ENCODE measurements at places on chromosomes 6 and 20. TPM values are rescaled to one million over a fixed set of nuclear protein-coding genes. Genes with fewer than 3 reads are reported as not detected.

GRCh38 chr6:92828788-92829187 is 590.6 kb downstream of the EPHA7 start:
- DNase-seq = no peak

DNA sequence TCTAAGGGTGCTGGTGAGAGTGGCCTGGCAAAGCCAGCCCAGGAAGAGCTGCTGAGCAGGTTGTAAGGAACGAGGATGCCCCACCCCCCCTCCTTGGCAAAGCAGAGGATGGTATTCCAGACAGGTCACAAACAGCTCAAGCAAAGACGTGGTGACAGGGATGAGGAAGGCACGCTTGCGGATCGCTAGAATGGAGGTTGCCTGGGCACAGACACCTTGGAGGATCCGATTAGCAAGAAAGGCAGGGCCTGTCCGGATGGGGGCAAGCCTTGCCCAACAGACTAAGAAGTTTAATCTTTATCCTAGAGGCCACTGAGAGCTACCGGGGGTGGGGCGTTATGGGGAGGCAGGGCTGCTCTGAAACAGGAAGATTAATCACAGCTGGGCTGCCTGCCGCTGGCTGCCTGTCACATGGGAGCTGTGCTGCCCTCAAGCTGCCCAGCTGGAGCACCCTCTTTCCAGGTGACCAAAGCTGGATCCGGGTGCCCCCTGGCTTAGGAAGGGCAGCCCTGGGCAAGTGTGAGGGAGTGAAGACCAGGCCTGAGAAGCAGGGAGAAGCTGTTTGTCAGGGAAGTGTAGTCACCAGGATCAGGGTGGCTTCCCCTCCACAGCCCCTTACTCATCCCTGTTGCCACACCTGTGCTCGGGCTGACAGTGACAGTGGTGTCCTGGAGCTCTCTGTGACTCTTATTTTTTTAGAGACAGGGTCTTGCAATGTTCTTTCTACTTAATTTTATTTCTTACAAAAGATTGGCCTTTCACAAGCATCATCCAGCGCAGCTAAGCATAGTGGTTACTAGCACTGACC is 9.1 kb upstream of the MAPK13 start:
- no peak for DNase-seq

DNA sequence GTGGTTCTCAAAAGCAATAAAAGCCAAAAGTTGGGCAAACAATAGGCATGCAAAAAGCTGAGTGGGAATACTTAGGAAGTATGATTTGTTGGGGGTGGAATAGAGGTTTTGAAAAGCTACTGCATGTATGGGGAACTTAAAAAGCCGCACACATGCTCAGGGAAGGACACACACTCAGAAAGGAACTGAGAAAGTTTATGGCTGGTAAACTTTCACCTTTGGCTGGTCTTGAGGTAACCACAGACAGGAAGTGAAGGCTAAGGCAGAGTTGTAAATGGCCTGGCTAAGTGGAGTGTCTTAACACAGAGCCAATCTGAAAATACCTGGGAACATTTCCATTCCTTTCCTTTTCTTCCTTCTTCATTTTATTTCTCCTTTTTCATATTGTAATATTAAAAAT is 134.5 kb upstream of the EXOC2 start:
- no peak for DNase-seq

DNA sequence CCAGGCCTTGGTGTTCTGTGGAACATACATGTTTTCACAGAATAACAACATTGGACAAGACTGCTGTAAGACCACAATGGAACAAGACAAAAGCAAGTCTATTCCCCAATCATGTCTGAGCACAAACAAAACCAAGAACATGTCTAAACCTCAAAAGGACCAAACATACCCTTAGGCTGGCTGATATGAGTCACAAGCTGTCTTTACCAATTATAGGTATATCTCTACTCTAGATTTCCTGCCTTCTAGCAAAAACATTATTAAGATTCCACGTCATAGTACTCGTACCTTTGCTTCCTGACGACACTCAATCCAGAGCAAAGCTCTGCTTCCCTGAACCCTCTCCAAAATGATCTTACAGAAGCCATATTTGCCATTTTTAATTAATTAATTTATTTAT is 15.4 kb upstream of the L3MBTL1 start:
- DNase-seq = no peak

DNA sequence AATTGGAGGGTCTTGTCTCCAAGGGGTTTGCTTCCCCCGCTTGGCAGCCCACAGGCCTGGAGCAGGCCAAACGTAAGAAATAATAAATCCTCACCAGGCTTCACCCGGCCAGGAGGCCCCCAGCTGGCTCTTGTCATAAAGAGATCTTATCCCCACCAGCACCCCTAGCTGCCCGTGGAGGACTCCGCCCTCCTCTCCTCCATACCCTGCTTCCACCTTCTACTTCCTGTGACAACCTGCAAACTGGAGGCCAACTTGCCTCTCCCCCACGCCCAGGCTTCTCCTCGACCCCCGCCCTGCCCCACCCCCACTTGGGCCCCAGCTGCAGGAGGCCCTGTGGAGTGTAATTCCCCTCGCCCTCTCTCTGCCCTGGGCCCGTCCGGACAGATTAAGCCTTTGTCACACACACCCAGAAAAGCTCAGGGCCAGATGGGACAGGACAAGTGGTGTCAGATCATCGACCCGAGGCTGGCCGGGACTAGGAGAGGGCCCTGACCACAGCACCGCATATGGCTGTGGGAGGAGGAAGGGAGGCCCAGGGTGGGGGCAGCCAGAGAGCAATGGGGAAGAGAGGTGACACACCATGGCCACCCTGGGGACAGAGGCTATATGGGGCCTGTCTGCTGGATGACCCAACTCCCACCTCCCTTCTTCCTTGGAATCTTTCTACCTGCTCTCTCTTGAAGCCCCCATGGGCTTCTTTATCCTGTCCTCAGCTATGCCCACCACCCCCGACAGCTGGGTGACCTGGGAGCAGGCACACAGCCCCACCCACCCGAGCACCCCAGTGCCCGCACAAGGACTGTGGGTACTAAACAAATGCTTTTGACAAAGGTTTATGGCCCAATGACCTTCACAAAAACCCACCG is 3.9 kb downstream of the NOL4L start:
- DNase-seq = peak; percentile 72

The SLC17A3 gene
- not detected for total RNA-seq

The SLC22A3 gene
- 1.4 TPM for total RNA-seq
